ENCODE measurements at places on chromosomes 3 and 15.

DNA sequence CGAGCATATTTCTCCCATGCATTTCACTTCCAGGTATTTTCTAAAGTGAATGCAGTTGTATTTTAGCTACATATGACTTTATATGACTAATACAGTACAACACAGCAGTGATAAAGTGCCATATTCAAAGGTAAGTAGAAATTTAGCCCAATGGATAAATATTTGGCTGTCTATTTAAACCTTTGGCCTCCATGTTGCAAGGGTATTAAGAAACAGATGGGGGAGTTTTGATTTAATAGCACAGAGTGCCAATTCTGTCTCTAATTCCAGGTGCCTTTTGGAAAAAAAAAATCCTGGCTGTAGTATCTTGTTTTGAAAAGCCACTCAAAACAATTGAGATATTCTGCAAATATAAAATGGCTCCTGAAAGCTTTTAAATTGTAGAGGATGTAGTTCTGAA, 44.9 kb upstream of the SGO1 start:
- no peak for DNase-seq

- DNase-seq: no peak
Measured at GRCh38 chr15:84621358-84621979, 20.7 kb downstream of the ZSCAN2 start.

DNA sequence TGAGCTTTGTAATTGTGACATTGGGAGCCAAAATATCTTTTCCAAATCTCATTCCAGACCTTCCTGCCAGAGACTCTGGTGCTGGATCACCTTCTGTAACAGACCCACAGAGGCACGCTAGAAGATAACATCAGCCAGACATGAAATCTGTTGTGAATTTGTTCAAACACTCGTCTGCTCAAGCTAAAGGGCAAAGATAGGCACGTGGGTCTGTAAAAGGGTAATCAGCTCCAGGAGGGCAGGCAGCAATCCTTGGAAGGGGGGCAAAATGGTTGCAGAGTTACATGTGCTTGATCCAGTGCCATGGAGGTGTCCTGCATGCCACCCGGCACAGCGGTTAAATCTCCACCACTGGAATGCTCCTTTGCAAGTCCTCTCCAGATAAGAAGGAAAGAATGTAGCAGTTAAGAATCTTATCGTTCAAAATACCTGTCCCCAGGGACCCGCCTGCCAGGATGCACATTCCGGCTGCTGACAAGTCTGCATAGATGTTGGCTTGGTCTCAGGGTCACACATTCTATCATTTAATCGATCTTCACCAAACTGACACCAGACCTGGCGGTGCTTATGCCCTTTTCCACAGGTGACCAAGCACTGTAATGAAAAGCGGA, 74.8 kb downstream of the ADAMTS9 start:
- DNase-seq: no peak

DNA sequence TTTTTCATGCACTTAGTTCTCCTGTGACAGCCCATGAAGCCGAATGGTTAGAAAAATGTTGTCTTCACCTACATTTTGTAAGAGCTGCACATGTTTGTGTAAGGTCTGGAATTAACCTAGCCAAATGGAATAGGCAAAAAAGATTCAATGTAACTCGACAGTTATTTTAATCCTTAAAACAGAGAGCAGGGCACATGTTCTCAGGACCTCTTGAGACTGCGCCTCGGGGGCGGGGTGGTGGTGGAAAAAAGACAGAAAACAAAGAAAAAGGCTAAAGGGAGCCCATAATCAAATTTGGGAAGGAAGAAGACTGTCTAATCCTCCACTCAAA, 702 bp upstream of the CSNK1G1 start:
- no peak for DNase-seq

DNA sequence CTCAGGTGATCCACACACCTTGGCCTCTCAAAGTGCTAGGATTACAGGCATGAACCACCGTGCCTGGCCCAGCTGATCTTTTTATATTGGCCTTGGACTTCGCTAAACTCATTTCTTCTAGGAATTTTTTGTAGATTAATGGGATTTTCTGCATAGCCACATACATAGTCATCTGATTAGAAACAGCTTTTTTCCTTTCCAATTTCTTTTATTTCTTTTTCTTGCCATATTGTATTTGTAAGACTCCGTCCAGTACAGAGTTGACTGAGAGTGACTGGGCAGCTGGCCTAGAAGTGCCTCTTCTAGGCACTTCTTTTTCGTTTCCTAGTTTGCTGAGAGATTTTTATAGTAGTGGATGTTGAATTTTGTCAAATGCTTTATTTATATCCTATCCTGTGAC, 37.4 kb downstream of the ARIH1 start:
- no peak for DNase-seq

DNA sequence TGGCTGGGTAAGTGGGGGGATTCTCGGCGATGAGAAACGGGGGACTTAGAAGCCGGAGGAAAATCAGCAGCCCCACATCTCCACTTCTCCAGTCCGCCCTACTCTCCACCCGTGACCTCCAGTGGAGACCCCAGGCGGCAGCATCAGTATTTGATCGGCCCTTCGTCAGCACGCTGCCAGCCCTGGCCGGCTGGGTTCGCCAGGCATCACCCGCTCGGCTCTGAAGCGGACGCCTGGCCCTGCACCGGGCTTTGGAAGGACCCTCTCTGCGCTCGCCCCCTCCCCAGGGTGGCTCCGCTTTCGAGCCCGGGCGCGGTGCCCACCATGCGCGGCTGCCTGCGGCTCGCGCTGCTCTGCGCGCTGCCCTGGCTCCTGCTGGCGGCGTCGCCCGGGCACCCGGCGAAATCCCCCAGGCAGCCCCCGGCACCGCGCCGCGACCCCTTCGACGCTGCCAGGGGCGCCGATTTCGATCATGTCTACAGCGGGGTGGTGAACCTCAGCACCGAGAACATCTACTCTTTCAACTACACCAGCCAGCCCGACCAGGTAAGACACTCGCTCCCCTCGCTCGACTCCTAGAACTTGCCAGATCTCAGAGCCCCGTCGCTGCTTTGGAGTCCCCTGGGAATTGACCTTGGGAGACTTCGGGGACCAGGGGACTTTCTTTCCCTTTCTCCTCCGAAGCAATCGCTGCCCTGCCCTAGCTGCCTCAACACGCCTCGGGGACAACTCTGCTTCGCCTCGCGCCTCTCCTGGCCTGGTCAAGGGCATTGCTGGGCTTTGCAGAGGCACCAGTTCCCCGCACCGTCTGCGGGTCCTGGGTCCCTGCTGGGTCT, 561 bp downstream of the SIDT1 start:
- DNase-seq: peak; percentile 10

DNA sequence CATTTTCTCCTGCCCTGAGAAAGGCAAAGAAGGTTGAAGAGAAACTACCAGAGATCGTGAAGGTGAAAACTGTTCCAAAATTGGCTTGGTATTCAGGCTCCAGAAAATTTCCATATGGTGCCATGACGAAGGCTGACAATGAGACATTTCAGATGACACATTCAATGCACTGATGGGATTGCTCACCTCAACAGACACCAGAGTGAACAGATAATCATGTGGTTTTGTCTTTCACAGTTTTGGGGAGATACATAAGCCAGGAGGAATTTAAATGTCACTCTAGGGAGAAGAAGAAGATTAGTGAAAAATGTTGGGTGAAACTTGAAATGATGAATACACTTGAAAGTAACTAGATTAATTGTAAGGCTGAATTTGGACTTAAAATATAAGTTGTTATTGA, 339.7 kb upstream of the EPHA3 start:
- DNase-seq: no peak

GRCh38 chr3:46406788-46407611, at the start of the genes CCR5AS and CCRL2:
TSS of gene CCR5AS (minus strand) at chr3:46407066.
TSS of gene CCRL2 (plus strand) at chr3:46407259. CDS start at chr3:46408080, 821 bp downstream.
- DNase-seq: peak; percentile 44

DNA sequence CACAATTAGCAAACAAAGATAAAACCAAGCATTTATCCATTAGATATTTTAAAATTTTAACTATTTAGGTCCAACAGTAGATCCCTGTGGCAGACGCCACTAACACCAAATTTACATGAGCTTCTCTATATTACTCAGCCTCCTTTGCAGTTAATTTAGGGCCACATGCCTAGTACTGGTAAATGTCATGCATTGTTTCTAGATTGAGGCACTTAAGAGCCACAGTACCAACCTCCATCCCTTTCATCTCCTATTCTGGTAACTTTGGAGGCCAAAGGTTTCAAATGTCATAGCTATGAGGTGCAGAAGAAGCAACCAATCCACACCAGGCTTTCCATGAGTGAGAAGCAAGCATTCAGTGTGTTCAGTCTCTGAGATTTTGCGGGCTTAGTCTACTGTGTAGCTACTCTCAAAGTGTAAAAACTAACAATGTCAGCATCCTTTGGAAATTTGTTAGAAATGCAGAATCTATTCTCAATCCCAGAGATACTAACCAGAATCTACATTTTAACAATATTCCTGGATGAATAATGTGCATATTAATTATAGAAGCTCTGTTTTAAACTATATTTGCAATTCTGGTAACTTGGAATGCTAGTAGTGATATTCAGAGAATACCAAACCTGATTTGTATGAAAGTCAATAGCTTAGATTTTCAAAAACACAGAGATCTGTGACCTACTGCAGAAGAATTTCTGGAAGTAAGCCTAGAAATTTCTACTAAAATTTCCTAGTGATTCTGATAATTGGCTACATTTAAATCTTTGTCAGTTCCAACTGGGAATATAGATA, 206.3 kb upstream of the CD96 start:
- no peak for DNase-seq

DNA sequence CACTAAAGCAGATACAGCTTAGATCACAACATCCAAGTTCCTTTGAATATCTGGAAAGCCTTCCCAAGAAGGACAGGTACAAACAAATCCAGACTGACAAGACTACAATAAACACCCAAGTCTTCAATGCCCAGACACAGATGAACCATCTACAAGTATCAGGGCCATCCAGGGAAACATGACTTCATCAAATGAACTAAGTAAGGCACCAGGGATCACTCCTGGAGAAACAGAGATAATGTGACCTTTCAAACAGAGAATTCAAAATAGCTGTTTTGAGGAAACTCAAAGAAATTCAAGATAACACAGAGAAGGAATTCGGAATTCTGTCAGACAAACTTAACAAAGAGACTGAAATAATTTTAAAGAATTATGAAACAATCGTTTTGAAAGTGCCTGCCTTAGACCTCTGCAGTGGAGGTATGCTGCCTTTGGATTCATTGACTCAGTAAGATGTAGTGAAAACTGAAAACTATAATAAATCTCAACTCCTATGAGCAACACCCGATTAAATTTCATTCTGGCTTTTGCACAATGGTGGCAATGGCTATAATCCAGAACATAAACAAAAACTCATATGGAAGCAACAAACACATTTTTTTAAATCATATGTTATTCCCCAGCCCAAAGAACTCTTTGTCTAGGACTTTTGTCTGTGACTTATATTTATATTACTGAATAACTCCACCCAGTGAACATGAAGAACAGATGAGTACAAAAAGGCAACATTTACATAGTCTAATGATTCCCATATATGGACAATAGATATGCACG, 12.6 kb upstream of the COL8A1 start:
- no peak for DNase-seq

GRCh38 chr15:61080221-61081026, 148.7 kb downstream of the RORA start:
- no peak for DNase-seq

DNA sequence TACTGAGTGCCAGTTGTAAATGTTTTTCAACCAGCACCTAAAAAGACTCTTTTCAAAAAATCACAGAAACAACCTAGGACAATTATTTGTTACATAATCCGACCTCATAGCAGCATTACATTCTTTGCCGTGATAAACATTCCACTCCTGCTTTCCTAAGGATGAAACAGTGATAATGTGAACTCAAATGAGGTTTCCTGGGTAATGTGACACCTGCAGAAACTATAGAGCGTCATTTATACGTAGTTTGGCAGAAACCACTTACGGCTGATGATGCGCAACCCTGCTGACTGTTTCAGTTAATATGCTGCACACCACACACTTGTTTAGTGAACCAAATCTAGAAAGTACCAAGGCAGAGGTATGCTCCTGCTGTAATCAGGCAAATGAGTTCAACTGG, 55.8 kb downstream of the SEMA6D start:
- no peak for DNase-seq

GRCh38 chr15:100891307-100892012, 11.8 kb downstream of the ALDH1A3 start:
- peak; percentile 37 for DNase-seq

DNA sequence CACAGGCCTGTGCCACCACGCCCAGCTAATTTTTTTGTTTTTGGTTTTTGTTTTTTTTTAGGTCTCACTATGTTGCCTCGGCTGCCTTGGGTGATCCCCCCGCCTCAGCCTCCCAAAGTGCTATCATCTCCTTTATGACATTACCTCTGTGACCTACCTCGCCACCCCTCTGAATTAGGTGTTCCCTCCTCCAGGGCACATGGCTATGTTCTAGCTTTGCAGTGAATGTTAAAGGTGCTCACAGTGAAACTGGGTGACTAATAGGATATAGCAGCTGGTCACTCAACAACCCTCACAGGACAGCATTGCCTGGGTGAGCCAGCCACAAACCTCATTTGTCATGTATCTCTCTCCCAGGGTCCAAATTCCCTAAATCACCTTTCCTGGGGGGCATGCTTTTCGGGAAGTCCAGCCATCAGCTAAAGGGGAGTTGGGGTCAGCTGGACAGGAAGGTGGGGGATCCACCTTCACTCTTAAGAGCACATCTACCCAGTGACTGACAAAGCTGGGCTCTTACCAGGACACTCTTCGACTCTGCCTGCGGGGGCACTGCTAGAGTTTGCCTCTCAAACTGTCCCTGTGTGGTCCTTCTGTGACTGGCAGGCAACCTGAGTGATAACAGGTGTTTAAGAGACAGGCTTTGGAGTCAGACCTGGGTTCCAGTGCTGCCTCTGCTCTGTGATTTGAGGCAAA, 1.6 kb upstream of the TTLL3 start:
- DNase-seq: peak; percentile 62

DNA sequence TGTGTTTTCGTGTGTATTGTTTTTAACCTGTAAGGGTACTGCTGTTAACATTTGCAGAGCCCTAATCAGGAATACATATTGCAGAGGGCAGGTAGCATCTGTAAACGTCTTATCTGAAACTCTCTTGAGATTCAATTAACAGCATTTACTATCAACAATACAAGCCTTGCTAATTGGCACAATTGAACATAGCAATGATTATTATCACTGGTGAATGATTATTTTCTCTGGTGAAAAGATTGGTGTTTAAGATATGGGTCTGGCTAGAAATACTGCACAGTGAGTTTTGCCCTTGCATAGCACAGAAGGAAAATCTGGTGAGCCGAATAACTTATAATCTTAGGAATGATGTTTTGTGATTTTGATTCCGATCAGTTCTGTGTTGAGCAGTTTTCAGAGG, 5.9 kb upstream of the CNTN4 start:
- no peak for DNase-seq

- peak; percentile 75 for DNase-seq
Measured at GRCh38 chr15:98850961-98851572, 156.5 kb downstream of the PGPEP1L start.

GRCh38 chr3:23656199-23656598, 149.6 kb upstream of the UBE2E1 start:
- DNase-seq: no peak

DNA sequence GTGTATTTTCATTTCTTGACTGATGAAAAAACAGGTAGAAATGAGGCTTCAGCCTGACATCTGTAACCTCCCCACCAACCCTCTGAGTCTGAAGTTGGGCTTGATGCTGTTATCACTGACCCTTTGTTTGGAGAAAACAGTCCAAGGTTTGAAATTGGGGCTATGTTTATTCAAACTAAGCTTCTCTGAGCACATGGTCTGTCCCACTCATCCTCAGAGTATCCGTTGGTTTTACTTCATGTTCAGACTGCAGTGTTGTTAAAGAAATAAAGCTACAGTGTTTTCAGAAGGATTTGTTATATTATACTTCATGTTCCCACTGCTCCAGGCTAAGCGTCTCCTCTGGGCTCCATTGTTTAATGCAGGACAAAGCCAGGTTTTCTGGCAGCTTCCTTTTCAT, 6.0 kb downstream of the MAPKBP1 start:
- DNase-seq: no peak

All from lung microvascular endothelial cell (primary cell).